ENCODE measurements at places on chromosomes 7 and 10. TPM values are rescaled to one million over a fixed set of nuclear protein-coding genes. Genes with fewer than 3 reads are reported as not detected.

Gene CPN1
- total RNA-seq: not detected

Gene VGF
- 0.08 TPM for total RNA-seq

Gene HYAL4
- not detected for total RNA-seq

Gene PLPP4
- total RNA-seq: 2.0 TPM

Gene ANKRD7
- total RNA-seq: 1.4 TPM

Gene LMOD2
- not detected for total RNA-seq

Gene RNF32
- total RNA-seq: 0.94 TPM

Gene TRIM50
- not detected for total RNA-seq

Gene FAM237B
- not detected for total RNA-seq

Gene CFAP70
- total RNA-seq: 0.55 TPM

Gene ATRNL1
- total RNA-seq: not detected

Gene HOXA9
- 6.8 TPM for total RNA-seq

Gene GIMAP6
- total RNA-seq: not detected
